ENCODE measurements at places on chromosomes 11 and 22.

GRCh38 chr11:45501392-45502225 lies 163.8 kb downstream of the CHST1 start:
- no peak for DNase-seq

DNA sequence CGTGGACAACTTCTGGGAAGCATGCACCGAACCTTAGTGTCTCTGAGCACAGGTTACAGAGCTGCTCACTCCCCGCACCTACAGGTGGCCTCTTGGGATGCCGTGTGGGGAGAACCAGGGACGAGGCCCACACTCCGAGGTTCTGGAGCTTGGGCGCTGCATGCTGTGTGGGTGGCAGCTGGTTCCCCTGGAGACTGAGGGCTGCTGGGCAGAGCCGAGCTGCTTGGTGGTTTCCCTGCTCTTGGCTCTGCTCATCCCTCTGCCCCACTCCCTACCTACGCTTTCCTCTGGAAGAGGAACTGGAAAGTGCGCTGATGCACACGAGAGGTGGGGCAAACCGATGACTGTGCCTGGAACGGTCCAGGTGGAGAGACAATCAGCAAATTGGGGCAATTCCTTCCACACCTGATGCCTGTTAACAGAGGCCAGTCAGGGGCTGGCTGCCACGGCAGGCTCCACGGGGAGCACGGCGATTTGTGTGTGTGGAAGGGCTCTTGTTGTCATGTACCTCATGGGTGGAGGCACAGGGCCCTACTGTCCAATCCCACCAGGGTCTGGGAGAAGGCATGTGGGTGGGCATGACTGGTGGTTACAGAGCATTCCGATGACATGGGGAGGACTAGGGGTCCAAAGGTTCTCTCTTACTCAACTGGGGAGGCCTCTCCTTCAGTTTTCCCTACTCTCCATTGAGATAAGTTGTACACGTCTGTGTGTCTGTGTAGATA lies 60.9 kb downstream of the ST14 start:
- DNase-seq: peak; percentile 28

- DNase-seq: no peak
Observed at GRCh38 chr22:21682385-21683175, 16.8 kb downstream of the PPIL2 start.

- no peak for DNase-seq
Observed at GRCh38 chr11:20712912-20713311, 43.5 kb downstream of the NELL1 start.

DNA sequence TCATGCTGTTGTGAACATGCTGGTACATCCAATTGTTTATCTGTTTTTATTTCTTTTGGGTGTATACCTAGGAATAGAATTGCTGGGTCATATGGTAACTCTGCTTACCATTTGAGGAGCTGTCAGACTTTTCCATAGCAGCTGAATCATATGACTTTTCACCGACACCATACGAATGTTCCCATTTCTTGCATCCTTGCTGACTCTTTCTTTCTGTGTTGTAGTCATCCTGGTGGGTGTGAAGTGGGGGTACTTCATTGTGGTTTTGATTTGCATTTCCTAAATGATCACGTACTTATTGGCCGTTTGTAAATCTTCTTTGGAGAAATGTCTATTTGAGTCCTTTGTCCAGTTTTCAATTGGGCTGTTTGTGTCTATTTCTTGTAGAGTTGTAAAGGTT lies 26.5 kb downstream of the ATXN10 start:
- DNase-seq: peak; percentile 48

DNA sequence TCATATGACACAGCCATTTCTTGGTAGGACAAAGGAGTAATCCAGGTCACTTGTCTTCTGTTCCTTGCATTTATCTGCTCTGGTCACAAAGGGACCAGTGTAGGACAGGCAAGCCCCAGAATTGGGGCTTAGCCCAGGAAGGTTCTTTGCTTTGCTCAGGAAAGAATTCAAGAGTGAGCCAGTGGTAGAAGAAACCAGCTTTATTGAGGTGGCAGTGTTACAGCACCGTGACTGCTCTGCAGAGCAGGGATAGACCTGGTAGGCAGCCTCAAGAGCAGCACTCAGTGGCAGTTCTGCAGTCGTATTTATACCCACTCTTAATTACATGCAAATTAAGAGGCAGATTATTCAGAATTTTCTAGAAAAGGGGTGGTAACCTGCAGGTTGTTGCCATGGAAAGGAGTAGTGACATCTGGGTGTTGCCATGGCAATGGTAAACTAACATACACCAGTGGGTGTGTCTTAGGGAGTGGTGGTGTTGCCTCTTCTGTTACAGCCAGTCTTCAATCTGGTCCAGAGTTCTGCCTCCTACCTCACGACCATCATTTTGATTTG lies 84.9 kb upstream of the RAB1B start:
- DNase-seq: no peak

GRCh38 chr22:38029901-38030300 lies 27.3 kb upstream of the PICK1 start:
- DNase-seq: no peak

Measured in inflammatory macrophage (primary cell).